GM13976 (cell line): ENCODE measurements at places on chromosomes 1 and 21.
A peak's percentile ranks its signal among the peaks of the same experiment; 100 is the strongest.

- no peak for DNase-seq
Measured at GRCh38 chr1:89287181-89288050, 14.8 kb upstream of the GBP5 start.

DNA sequence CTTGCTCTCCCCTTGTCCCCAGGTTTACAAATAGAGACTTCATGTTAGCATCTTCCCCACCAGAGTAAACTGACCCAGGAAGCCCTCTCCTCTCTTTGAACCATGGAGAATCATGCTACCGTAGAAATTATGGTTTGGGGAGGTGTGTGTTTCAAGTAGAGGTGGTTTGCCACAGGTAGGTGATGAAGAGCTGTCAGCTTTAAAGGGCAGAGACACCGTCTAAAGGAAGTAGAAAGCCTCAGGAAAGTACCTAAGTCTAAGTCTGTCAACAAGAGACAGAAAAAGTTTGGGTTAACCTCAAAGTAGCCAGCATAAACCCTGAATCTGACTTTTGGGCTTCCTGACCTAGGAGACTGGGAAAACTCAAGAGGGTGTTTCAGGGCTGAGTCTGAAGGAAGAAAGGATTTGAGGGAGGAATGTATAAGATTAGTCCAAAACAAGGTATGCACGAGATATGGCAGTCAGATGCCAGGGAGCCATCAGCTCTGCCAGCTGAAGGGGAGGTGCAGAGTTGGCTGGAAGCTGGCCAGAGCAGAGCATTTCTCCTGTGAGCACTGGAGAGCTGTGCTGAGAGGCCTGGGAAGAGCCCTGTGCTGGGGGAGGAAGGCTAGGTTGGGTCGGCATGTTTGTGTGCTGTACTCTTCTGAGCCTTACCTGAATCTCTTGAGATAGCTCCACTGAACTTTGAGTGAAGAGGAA is 14.3 kb downstream of the ADAMTSL4 start:
- peak; percentile 41 for DNase-seq

- no peak for DNase-seq
Measured at GRCh38 chr1:36109041-36109679, 15.9 kb downstream of the COL8A2 start.

GRCh38 chr21:25855576-25855975 is 120.8 kb downstream of the GABPA start:
- no peak for DNase-seq

DNA sequence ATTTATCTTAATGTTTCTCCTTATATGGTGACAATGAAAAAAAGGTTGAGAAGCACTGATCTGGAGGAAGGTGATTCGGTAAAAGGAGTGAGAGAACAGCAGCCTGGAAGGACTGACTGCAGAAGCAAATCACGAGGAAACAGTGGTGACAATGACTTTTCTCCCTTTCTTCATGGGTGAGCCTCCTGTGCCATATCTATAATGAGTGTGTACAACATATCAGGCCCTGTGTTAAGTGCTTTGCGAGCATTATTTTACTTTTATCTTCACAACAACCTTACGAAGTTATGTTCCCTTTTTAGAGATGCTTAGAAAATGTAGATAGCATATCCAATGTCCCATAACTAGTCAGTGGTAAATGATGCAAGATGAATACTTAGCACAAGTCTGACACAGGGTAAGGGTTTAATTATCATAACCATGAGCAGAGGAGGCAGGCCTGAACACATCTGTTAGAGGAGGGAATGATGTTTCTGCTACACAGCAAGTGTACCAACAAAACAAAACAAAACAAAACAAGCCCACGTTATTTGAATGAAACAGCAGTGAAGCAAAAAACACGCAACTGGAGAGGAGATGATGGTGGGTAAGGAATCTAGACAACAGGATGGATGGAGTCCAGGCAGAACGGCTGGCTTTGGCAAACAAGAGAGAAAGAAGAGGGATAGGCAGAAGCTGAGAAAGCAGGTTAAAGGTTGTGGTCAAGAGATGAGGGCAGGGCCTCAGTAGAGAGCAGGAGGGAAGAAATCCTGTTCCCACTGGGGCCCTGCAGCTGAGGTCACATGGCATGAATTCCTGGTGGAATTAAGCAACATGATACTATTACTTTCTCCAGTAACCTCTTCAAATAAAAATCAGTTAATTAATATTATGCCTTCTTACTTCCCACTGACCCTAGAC is 29.6 kb downstream of the GNG12 start:
- DNase-seq, result no peak

GRCh38 chr1:159902541-159902940 is 2.6 kb upstream of the CFAP45 start:
- DNase-seq, result no peak

- DNase-seq, result no peak
Measured at GRCh38 chr21:43585924-43586413, 73.3 kb downstream of the HSF2BP start.

DNA sequence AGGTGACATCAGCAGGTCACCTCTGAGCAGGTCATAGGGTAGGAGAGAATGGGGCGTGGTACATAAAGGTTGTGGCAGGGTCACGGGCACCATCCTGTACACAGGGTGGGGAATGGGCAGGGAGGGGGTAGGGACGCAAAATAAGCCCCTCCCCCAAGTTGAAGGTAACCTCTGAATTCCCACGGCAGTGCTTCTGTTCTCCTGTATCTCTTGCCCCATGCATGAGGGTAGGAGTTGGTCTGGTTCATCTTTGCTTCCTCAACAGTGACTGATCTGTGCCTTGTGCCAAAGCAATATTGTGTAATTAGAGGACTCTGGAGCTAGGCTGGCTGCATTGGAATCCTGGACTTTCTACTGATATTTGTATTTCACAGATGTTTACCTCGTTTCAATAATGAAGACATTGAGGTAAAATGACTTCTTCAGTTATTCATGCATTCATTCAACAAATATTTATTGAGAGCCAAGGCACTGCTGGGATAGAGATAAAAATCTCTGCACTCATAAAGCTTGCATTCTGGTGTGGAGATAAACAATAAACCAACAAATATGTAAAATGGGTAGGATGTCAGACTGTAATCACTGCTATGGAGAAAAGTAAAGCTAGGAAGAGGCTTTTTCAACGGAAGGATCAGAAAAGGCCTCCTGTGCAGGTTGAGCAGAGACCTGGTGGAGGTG is 18.4 kb upstream of the GFI1 start:
- no peak for DNase-seq

DNA sequence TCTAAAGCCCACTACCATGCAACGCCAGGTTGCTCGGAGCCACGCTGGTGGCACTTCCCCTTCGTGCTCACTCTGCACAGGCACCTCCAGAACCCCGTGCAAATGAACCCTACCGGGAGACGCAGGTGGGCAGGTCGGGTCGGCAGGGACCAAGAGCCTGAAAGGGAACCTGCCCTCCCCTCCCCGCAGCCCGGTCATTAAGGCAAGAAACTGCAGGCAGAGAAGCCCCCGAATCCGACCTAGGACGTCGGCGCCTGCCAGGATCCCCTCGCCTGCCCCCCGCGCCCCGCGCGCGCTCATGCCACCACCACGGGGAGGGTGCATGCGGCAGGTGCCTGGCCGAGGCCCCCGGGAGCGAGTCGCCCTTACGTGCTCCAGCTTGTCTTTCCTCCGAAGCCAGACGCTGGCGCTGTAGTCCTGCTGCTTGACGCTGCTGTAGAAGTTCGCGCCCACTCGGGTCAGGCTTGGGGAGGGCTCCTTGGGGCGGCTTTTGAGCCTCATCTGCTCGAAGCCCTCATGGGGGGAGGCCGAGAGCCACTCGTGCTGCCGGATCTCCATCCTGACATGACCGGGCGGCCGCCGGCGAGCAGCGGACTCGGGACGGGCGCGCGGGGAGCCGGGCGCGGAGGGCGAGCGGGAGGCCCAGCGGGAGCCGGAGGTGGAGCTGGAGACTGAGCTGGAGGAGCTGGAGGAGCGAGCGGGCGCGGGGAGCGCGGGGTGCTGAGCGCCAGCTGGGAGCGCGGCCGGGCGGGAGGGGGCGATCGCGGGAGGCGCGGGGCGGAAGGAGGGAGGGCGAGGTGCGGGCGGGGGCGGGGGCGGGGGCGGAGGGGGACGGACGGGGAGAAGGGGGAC is 552 bp downstream of the PLD5 start:
- peak; percentile 52 for DNase-seq

GRCh38 chr1:16122916-16123315 is 33.0 kb downstream of the EPHA2 start:
- DNase-seq, result no peak

DNA sequence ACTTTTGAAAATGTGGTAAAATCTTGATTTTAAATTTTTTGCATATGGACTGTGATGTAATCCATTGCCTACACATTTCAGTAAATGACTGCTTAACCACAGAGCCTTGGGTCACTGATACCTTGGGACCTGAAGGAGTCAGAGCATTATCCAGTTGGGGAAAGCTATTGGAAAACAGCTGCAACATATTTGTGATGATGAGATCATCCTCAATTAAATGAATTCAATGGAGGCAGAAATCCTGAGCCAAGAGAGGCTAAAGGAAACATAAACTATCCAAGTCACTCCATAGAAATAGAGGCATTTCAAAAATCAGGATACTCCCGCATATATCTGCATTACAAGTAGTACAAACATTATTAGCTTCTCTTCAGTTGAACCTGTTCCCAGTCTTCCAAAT is 99.8 kb upstream of the PRMT6 start:
- no peak for DNase-seq

GRCh38 chr21:38475519-38475918 is 22.8 kb downstream of the ERG start:
- DNase-seq, result no peak

DNA sequence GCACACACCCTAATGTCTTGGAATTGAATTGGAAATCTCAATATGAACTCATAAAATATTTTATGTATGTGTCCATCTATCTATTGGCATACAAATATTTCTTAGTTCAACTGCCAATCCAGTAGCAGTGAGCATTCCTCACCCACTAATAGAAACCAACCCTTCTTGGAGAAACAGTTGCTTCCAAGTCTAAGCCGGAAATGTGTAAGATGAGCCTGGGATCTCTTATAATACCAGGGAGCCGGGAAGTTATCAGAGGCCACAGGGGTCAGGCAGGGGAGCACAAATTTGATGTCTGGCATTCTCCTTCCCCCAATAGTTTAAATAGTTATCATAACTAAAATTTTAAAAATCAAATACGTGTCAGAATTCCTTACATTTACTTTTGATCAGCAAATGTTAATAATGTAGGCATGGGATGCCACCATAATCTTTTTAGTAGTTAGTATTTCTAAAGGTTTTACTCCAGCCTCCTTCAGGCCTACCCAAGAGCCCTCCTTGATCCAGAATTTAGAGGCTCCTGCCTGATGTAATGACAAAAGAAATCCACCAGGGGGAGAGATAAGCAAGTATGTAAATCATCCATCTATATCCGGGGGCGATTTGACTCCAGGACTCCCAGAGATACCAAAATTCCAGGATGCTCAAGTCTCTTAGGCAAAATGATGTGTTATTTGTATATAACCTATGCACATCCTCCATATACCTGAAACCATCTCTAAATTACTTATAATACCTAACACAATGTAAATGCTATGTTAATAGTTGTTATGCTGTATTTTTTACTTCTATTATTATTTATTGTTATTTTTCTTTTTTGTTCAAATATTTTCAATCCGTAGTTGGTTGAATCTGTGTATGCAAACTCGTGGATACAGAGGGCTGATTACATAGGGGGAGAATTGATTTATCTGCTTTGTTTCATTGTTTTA is 218.7 kb upstream of the COA6 start:
- peak; percentile 53 for DNase-seq

DNA sequence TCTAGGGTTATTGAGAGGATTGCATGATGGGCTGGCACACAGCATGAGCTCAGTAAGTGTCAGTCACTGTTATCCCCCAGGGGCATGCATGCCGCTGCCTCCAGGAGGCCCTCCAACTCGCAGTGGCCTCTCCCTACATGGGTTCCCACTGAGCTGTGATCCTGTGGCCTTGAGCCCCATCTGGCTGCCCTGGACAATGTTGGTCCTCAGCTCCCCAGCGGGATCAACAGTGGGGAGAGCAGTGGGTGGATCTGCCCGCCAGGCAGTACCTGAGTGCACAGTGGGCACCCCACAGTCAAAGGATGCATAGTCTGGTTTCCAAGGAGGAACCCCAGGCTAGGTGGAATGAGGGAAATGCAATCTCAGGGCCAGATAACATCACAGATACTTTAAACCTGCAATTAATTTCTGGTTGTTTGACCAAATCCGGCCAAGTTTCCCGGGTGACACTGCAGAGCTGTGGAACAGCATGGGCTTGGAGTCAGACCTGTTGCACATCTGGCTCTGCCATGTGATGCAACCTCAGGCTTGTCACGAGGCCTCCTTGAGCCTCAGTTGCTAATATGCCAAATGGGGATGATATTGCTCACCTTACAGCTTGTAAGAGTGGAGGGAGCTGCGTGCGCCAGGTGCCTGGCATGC is 9.3 kb downstream of the PADI3 start:
- no peak for DNase-seq

- no peak for DNase-seq
Measured at GRCh38 chr1:234619071-234619480, 9.1 kb upstream of the IRF2BP2 start.

DNA sequence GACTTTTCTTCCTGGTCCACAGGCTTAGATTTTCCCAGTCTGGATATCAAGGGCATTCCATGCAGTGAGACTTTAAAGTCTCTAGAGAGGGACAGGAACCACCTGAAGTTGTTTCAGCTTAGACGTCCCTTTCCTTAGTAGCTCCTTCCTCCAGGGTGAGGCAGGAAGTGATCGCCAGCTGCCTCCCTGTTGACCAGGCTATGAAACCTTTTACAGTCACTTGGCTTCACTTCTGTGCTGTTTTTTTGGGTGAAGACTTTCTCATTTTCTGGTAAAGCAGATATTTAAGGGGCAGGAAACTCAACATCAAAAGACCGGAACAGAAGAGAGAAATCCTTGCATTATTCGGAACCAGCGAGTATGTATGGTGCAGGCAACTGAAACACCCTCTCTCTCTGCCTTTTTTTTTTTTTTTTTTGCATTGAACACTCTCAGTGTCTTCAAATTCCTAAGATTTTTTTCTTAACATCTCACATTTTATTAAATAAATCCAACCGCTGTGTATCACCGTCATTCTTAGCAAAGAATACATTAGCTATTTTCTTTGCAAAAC is 234.6 kb upstream of the IRF2BP2 start:
- no peak for DNase-seq

GRCh38 chr1:9451081-9451480 is 88.2 kb upstream of the SLC25A33 start:
- no peak for DNase-seq

GRCh38 chr1:48047116-48047515 is 49.9 kb upstream of the TRABD2B start:
- DNase-seq, result no peak

DNA sequence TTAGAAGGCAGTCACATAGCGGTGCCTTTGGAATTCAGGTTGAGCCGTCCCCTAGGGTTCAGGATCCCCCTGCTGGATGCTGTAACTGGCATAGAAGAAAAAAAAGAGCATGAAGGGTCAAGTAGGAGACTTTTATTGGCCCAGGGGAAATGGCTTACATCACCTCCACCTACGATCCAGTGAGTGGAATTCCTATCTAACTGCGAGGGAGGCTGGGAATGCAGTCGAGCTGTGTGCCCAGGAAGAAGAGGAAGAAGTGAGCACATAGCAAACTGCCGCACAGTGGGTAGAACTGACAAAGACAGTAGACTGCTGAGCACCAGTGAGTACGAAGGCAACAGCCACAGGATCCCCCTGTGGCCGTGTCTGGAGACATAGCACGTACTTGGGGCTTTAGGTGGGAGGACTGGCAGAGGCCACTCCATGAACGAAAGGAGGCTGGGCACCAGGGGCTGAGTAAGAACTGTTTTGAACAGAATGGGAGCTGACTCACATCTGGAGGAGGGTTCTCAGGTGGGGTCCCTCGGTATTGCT is 79.2 kb downstream of the RNF220 start:
- DNase-seq, result no peak
